Hair follicle dermal papilla cell (primary cell): ENCODE measurements at places on chromosomes 2 and 18. TPM values are rescaled to one million over a fixed set of nuclear protein-coding genes. Genes with fewer than 3 reads are reported as not detected.

BOLL gene
- not detected in 2 replicates for total RNA-seq

SCN9A gene
- 1.3 and 2.6 TPM in 2 replicates for total RNA-seq

SPP2 gene
- not detected in 2 replicates for total RNA-seq

KIAA2012 gene
- total RNA-seq = not detected in 2 replicates

TBR1 gene
- under 0.01 TPM in 1 of 2 replicates, not detected in the other for total RNA-seq

ST6GAL2 gene
- total RNA-seq = 0.49 and 1.6 TPM in 2 replicates

GNAL gene
- total RNA-seq = 0.85 and 1.3 TPM in 2 replicates

DSC1 gene
- total RNA-seq = under 0.01 TPM in 1 of 2 replicates, not detected in the other

GULP1 gene
- total RNA-seq = 20.6 and 26.8 TPM in 2 replicates

PKP4 gene
- 61.1 and 84.4 TPM in 2 replicates for total RNA-seq

HSBP1L1 gene
- 1.8 and 4.1 TPM in 2 replicates for total RNA-seq

GLS gene
- 514 and 532 TPM in 2 replicates for total RNA-seq

KDM3A gene
- total RNA-seq = 28.7 and 48.0 TPM in 2 replicates

RPRD1A gene
- 40.6 and 44.3 TPM in 2 replicates for total RNA-seq

CRYBA2 gene
- not detected in 2 replicates for total RNA-seq

CAPG gene
- 148 and 262 TPM in 2 replicates for total RNA-seq

CD8B2 gene
- total RNA-seq = not detected in 2 replicates

RTP5 gene
- not detected in 2 replicates for total RNA-seq

CROCC2 gene
- total RNA-seq = 0.49 and 0.81 TPM in 2 replicates

ZAP70 gene
- not detected in 2 replicates for total RNA-seq

LOXHD1 gene
- not detected in 2 replicates for total RNA-seq
